ENCODE measurements at places on chromosomes 12 and 14.
A peak's percentile ranks its signal among the peaks of the same experiment; 100 is the strongest.

DNA sequence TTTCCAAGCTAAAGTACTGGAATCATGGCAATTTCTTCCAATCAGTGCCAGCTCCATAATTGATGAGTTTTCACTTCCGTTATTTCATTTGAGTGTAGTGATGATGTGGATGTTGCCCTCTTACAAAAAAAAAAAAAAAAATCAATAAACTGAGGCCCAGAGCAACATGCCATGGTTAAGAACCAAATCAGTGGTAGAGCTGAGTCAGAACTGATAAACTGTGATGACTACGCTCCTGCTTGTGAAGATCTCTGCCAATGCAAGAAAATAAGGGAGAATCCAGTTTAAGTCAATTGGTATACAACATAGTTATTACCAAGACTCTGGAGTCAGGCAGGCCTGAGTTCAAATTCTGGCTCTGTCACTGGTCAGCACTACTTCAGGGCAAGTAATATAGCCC, 102.7 kb downstream of the GPR135 start:
- no peak for DNase-seq

DNA sequence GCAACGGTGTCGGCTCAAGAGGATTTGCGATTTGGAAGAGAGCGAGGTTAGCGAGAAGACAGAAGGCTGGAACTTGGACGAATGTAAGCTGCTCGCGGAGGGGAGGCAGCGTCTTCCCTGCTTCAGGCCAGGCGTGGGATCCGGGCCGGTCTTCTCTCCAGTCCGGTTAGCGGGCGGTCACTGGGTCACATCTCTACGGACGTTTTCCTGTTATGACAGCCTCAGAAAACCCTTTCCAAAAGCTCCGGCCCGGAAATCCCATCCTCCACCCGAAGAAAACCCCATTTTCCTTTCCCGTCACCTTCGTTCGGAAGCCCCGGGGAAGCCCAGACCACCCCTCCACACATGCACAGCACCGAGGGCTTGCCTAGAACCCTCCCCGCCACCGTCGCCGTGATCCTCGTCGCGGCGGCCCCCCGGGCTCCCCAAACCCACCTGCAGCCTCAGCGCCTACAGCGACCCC, 268 bp downstream of the NDUFB1 start:
- DNase-seq: no peak

GRCh38 chr12:57340104-57340503, 89.1 kb upstream of the STAC3 start:
- DNase-seq: peak; percentile 67

GRCh38 chr12:2682296-2683251, 112.2 kb upstream of the FKBP4 start:
- DNase-seq: peak; percentile 65

- no peak for DNase-seq
These were observed 59.1 kb upstream of the DHRS4 start for GRCh38 chr14:23894362-23895052.

- no peak for DNase-seq
These were observed 68.6 kb downstream of the ACTN1 start for GRCh38 chr14:68910540-68910939.

DNA sequence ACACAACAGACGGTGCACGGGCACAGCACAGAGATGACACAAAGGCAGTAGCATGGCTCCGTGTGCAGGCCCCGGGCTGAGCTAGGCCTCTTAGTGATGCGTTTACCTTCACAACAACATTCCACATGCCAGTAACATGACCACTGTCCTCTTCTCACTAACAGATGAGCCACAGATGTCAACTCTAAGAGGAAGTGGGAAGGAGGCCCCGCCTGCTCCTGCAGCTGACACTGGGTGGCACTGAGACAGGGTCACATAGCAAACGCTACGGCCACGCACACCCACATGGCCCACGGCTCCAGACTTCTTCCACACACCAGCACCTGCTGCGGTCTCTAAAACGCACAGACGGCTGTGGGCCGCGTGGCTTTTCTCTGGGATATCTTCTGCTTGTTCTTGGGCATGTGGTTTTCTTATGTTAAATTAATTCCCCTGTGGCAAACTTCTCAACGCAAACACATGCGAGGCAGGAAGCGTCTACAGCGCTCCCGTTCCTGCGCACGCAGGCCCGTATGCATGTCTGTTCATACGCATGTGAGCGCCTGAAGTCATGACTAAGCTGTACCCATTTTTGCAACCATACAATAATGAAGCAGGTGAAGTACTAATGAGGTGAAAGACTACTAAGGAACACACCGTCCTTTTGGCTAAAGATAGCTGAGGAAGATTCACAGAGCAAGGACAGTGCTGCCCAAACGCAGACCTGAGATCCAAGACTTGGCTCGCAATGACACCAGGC, 26.8 kb downstream of the AMN start:
- peak; percentile 97 for DNase-seq

DNA sequence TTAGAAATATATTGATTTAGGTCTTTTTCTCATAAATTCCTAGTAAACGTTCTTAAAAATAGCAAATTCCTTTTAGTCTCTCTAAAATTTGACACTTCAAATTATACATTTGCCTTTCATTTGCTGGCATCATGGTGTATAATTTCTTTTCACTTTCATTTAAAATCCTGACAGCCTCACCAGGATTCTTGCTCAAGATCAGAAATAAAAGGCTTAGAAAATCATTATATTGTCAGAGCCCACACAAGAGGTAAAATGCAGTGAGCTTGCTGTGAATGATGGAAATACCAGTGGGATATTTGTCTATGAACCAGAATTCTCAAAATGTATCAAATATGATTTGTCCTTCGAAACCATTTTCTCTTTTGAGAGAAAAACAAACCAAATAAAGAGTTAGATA, 78.2 kb upstream of the PIK3C2G start:
- no peak for DNase-seq

DNA sequence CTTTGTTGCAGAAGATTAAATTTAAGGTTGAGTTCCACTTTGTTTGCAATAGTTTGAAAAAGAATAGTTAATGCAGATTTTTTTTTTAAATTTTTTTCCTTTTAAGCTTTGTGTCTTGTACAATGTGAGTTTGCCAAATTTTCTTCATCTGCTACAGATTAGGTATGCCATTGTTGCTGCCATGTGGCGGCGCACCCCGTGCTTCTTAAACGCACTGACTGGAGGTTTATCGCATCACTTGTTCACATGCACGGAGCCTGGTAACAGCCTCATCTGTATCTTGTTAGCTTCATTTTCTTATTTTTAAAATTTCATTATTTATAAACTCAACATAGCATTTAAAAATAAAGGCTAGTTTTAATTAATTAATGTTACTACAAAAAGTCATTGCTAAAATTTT, 43.5 kb downstream of the ETNK1 start:
- no peak for DNase-seq

DNA sequence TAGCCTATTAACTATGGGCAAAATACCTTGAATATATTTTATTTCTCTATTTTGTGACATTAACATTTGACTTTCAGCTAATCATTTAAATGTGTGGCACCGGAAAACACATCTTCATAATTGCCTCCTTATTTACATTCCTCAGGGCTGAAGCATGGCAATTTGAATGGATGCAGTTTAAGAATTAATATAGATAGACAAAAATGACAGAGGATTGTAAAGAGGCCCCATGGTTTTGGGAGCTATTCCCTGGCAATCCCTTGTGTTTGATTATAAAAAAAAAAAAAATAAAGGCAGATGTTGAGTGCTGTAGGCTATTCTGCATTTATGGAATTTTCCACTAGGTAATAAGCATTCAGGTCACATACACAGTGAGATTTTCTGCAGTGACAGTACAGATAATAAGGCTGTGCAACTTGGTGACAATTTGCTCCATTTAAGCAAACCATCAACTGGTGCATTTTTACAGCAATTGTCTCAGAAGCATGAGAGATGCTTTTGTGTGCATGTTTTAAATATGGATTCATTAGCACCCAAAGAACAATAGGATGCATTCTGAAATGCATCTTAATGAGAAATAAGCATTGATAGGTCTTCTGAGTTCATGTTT, 123.2 kb upstream of the SLC38A4 start:
- DNase-seq: no peak

- no peak for DNase-seq
These were observed 63.5 kb downstream of the FOXG1 start for GRCh38 chr14:28830115-28830534.

- no peak for DNase-seq
These were observed 3.5 kb upstream of the KICS2 start for GRCh38 chr12:64225626-64226025.

DNA sequence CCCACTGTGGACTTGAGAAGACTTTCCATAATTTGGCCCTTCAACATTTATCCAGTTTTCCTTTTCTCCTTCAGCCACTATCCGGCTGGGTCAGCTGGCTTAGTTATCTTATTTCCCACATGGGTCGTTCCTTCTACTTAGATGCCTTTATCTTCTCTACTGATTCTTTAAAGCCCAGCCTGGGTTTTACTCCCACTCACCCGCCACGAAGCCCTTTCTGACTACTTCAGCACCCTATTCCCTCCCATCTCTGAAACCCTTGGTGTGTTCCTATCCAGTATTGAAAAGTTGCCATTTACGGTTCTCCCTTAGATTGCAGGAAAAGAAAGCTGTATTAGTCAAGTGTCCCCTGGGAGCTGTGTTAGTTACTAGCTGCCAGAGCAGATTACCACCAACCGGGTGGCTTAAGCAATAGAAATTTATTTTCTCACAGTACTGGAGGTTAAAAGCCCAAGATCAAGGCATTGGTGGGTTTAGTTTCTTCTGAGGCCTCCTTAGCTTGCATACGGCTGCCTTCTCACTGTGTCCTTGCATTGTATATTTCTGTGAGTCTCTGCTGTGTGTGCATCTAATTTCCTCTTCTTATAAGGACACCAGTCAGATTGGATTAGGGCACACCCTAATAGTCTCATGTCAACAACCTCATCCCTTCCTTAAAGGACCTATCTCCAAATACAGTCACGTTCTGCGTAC, 105.5 kb downstream of the GPATCH2L start:
- DNase-seq: no peak

- DNase-seq: no peak
These were observed 107.6 kb downstream of the KLHL28 start for GRCh38 chr14:44854114-44854513.

- no peak for DNase-seq
These were observed 22.7 kb downstream of the CSRP2 start for GRCh38 chr12:76856018-76856644.

DNA sequence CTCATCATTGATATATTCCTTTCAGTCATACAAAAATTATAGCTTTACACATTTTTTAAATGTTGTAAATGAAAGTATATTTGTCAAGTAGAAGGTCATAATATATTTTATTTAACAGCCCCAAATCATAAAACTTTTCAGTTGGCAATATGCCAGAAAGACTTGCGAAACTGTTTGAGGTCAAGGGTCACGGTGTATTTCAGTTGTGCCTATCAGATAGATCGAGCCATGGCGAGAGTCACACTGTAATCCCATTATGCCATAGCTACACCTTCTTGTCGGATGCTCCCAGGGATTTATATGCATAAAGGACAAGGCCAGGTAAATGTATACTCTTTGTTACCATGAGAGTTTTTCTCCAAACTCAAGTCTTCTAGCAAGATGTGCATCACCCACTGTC, 26.7 kb upstream of the G2E3 start:
- DNase-seq: peak; percentile 5

GRCh38 chr14:87503711-87504110, 489.3 kb downstream of the GALC start:
- DNase-seq: no peak

GRCh38 chr12:90235642-90236041, 527.0 kb upstream of the ATP2B1 start:
- no peak for DNase-seq

DNA sequence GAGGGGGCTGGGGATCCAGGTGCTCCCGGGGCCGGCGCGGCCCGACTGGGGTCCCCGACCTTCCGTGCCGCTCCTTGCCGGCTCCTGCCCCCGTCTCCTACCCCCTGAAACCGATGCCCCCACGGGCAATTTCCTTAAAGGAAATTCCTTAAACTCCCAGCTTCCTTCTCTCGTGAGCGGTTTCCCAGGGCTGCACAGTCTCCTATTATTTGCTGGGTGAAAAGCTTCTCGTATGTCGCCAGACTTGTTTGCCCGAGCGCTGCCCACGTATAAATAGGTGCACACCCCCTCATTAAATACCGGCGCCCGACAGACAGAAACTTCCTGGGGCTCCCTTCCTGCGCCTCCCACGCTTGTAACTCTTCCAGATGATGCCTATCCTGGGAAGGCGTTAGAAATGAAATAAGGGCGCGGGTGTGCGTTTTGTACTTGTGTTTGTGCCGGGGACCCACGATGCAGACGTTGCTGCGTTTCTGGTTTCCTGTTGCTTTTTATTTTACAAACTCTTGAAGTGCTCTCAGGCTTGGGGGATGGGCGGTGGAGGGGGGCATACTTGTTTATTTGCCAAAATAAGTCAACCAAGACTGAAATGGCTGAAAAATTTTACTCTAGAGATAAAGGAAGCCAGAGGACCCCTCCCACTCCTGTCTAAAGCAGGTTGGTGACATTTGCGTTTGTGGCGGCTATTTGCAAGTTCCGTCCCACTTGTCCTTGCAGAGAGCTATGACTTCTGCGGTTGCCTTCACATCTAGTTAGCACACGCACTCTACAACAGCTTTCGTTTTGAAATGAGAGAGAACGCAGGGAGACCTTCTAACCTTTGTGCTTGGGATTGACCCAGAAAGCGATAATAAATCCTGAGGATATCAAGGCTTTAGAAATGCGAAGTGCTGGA, 1.0 kb downstream of the HIP1R start:
- peak; percentile 39 for DNase-seq

DNA sequence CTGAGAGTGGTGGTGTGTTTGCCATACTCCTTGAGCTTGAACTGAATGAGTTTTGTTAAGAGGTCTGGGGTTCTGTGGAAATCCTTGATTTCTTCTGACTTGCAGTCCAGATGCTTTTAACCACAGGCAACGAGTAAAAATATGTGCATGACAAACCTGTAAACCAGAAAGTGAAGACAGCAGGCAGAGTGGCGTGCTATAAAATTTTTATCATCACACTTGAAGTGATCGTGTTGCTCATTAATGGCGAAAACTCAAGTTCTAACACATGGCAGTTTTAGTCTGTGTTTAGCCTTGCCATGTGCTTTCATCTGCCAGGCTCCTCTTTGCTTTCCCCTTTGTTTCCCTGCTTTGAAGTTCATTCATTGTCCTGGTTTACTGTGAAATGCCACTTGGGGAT, 28.0 kb downstream of the TXNRD1 start:
- DNase-seq: no peak

- no peak for DNase-seq
These were observed 9.8 kb upstream of the TEAD4 start for GRCh38 chr12:2949411-2949810.

- DNase-seq: peak; percentile 95
These were observed 10.9 kb downstream of the EVL start for GRCh38 chr14:100076133-100076532.

DNA sequence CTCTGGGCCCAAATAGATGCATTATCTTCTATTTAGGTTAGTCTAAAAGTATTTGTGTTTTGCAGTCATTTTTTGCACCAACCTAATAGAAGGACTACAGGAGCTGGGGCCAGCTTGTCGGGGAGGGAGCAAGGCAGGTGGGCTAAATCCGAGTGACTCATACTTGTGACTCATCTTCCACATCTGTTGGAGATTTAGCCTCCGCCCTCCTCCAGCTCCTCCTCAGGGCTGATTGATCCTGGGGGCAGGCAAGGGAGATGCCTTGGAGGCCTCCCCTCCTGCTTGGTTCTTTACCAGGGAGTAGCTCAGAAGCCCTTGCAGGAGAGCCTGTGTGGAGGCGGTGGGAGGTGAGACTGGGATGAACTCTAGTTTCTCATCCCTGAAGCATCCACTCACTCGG, 27.9 kb downstream of the RHOF start:
- peak; percentile 24 for DNase-seq

GRCh38 chr12:47085815-47086252, 6.1 kb upstream of the AMIGO2 start:
- DNase-seq: peak; percentile 57

Measured in MV-4-11 (cell line).